ENCODE measurements at places on chromosomes 6 and 20. TPM values are rescaled to one million over a fixed set of nuclear protein-coding genes. Genes with fewer than 3 reads are reported as not detected.
A peak's percentile ranks its signal among the peaks of the same experiment; 100 is the strongest.

DNA sequence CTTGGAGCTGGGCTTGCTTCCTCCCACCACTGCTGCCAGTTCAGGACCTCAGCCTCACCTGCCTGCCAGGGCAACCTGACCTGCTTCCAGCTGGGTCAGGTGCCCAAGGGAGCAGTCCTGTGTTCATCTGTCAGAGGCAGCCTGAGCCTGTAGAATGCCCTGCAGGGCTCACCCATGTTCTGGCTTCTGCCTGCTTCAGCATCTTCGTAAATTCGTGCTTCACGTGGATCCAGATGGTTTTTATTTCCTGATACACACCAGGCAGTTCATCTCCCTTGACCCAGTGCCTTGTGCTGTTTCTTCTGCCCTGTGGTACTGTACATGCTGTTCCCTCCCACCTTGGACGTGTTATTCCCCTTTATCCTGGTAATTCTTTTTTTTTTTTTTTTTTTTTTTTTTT is 50.2 kb downstream of the ARID1B start:
- DNase-seq: no peak

Gene RIPPLY2
- total RNA-seq: not detected

Gene ULBP1
- total RNA-seq: 0.56 TPM

- DNase-seq: peak; percentile 33
These were observed 17.3 kb downstream of the PLN start for GRCh38 chr6:118565311-118565960.

DNA sequence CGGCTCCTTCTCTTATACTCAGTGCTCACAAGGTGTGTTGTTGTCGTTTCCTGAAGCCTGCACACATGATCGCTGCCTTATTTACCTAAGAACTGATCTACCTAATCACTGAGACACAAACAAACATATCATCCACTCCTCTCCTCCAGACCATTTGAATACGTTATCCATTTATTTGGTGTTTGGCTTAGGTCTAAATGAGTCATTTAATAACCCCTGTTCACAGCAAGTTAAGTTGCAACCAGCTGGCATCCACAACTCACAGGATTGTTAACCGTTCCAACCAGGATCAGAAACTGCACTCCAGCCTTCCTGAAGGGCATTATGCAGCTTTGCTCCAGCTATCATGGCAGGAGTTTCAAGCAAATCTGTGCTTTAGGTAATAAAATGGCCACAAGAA is 511.1 kb upstream of the MAP3K7 start:
- DNase-seq: no peak

DNA sequence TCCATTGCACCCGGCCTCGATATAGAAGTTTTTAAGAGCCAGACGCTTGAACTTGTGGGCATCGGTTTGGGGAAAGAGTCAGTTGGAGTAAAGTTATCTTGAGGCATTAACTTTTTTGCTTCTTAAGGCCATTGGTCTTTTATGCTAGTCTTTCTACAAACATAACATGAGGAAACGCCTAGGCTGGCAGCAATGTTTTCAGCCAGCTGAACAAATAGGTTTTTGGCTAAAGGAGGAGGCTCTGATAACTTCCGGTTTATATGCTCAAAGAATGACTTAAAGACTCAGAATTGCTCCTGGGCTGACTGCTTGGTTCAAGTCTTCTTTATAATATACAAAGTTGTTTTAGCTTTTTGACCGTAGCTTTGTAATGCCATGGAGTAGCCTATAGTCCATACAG is 46.2 kb downstream of the HLA-C start:
- no peak for DNase-seq

DNA sequence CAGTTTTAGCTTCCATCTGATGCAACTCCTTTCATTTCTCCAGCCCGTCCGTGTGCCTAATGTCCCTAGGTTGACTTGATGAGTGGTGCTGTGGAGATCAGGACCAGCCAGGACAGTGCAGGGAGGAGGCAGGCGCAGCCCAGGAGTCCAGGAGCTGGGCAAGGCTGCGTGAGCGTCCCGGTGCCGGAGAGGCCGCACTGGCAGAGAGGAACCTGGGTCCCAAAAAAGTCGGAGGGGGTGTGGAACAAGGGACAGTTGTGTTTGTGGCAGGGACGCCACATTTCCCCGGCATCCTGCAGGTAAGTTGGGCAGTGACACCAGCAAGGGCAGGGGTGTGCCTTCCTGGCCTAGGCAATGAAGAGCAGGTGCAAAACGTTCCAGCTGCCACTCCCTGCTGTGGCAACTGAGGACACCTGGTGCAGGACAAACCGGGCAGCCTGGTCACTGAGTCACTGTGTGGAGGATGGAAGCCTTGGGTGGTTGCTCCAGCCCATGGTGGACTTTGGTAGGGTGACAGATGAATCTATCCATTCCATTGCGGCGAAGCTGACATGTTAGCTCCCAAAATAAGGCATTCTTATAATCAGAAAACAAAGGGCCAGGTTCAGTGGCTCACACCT is 53.2 kb downstream of the RAMACL start:
- DNase-seq: no peak

GRCh38 chr6:168927026-168927425 is 326.6 kb downstream of the THBS2 start:
- DNase-seq: no peak

GRCh38 chr6:32854376-32855178 is 585 bp downstream of the PSMB9 start:
- DNase-seq: peak; percentile 33

Gene PDE7B
- 12.4 TPM for total RNA-seq

DNA sequence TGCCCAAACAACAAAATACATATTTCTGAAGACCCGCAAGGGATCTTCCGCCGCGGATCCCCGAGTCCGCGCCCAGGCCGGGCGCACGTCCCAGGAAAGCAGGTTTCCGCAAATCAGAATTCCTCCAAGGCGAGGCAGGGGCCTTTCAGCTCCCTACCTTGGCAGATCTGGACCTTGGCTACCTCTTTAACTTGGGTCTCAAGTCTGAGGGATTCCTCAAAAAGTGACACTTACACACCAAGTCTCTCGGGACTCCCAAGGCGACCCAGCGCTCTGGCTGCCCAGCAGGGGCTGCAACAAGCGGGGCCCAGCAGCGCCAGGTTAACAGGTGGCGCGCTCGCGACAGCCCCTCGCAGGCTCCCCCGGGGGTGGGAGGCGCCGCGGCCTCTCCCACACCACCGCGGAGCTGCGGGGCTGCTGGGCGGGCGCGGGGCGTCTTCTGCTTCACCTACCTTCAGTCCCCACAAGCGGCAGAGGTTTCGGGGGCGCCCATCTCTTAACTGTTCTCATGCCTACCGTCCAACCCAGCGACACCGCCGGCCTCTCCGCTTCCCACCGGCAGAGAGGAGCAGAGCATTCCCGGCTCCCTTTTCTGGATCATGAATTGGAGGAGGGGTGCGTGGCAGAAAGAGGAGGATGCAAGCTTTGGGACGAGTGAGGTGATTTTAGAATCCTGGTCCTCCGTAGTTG is 414 bp downstream of the SIM1 start:
- no peak for DNase-seq

Gene PPP1R11
- total RNA-seq: 16.7 TPM

Gene ARMH2
- not detected for total RNA-seq

Gene RBPJL
- total RNA-seq: not detected

Gene WFDC11
- not detected for total RNA-seq

- peak; percentile 88 for DNase-seq
These were observed 227.0 kb upstream of the MARCKS start for GRCh38 chr6:113629975-113630737.

DNA sequence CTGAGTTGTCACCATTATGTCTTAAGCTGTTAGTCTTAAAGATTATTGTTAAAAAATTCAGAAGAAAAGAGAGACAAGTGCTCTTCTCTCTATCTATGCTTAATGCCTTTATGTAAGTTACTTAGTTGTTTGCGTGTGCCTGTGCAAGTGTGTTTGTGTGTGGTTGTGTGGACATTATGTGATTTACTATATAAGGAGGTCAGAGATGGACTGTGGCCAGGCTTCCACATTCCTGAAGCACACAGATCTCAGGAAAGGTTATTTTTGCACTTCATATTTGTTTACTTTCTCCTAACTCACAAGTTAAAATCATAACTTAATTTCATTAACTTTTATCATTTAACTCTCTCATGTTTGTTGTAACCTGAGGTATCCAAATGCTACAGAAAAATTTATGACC is 14.5 kb downstream of the ENPP4 start:
- no peak for DNase-seq
